ENCODE measurements at places on chromosomes 3 and 15.

DNA sequence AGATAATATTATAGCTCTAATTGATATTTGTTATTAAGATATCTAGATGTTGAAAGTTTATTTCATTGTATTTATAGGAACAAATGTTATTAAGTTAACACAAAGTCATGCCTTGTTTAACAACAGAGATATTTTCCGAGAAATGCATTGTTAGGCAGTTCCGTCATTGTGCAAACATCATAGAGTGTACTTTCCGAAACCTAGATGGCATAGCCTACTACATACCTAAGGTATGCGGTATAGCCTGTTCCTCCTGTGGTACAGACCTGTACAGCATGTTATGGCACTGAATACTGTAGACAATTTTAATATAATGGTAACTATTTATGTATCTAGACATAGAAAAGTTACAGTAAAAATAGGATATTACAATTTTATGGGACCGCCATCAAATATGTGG lies 114.3 kb downstream of the NAALADL2 start:
- no peak for DNase-seq

DNA sequence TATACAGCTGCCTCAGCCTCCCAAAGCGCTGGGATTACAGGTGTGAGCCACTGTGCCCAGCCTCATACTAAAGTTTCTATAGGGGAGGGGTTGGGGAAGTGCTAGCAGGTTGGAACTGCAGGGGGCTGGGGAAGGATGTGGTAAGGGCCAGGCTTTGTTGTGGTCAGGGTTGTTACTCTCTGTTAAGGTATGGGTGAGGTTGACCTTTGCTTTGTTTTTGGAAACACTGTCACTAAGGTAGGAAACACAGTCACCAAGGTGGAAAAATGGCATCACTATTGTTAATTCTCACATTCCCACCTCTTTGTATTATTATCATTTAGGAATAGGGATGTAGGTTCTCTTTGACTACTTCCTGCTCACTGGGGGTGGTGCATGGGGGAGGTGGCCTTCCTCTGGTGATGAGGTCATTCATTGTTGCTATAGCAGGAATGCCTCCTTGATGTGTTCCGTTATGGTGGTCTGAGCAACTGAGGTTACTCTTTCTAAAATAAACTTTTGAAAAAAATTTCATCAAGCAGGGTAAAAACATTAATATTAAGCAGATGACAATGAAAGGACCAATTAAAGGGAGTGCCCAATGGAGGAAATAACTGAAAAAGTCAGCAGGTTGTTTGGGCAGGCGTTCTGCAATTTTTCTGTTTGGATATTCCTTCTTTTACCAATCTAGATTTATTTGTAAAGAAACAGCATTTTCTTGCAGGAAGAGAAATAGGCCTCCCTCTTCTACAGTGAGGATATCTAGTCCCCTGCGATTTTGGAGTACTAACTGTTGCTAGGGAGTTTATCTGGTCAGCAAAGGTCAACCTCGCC lies 150.5 kb downstream of the WDR76 start:
- DNase-seq: no peak

DNA sequence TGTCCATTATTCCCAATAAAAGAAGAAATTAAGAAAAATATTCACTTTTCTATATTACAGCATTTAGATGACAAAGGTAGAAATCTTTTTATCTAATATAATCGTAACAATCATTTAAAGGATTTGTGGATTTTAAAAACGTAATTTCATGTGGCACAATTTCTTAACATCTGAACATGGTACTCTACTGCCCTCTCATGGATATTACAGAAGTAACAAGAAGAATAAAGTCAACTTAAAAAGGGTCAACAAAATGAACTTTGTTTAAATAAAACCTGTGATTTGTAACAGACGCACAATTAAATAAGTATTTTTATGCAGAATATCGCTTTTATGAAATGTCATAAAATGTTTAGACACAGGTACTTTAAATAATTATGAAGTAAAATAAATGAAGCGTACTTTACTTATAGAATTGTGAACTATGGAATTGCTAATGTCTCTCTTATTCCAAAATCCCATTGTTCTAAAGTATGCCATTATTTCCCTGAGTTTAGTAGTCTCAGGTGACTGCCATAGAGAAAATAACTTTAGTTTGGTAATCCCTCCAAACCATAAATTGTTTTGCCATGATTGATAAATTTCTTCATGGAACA lies 366.8 kb upstream of the ZNF385D start:
- DNase-seq: no peak

- no peak for DNase-seq
Observed at GRCh38 chr3:143171141-143171980, 51.8 kb downstream of the CHST2 start.

- DNase-seq: no peak
Observed at GRCh38 chr3:197356741-197357140, 58.3 kb upstream of the DLG1 start.

DNA sequence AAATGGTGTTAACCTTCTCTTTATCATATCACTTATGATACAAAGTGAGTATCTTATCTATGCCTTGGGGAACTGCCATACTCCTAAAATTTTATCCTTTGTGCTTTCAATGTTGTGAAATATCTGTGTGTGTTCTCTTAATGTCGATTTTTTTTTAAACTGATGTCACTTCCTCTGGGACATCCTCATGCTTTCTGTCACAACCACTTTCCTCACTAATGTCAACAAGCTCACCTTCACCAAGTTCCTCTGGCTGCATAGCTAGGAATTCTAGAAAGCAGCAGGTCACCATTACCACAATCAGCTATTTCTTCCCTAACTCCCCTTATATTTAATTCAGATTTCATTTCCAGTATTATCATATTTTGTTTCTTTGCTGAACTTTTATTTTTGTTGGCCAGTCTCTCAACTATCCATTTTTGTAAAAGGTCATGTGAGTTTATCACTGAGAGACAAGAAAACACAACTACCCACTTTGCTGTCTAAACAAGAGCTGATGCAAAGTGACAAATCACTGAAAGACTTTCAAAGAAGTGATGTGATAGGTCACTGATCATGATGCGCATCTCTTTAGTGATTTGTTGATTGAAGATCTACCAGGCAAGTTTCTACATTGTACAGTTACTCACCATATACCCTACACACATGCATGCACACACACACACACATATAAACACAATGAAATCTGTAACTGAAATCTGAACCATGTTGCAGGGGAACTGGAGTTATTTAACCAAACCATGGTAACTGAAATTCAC lies 369.0 kb downstream of the ULK4 start:
- no peak for DNase-seq

- DNase-seq: no peak
Observed at GRCh38 chr15:34470091-34470490, 32.5 kb upstream of the GOLGA8A start.

DNA sequence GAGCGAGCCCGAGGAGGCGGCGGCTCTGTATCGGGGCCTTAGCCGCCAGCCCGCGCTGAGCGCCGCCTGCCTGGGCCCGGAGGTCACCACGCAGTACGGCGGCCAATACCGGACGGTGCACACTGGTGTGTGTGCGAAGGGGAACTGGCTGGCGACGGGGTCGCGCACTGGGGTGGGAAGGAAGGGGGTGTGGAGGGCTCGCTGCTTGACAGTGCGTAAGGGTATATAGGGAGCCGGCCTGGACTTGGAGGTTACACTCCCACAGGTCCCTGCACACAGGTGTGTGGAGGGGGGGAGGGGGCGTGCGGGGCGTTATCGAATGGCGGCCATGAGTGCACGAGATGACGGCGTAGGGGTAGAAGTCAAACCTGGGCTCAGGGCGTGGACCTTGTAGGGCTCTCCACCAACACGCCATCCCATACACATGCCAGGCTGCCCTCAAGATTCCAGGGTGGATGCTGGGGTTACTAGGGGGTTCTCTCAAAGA lies 389 bp downstream of the APEH start:
- DNase-seq: no peak

GRCh38 chr15:81106560-81106959 lies 27.5 kb upstream of the CFAP161 start:
- DNase-seq: no peak

GRCh38 chr15:25946241-25946805 lies 83.2 kb upstream of the ATP10A start:
- no peak for DNase-seq

Data from activated naive CD4-positive, alpha-beta T cell (primary cell).